ENCODE measurements at places on chromosomes 2 and 18. TPM values are rescaled to one million over a fixed set of nuclear protein-coding genes. Genes with fewer than 3 reads are reported as not detected.

MDH1B gene
- total RNA-seq: 0.38 TPM

EVX2 gene
- total RNA-seq: not detected

MEP1B gene
- not detected for total RNA-seq

GREB1 gene
- total RNA-seq: 3.4 TPM

CFAP221 gene
- 1.4 TPM for total RNA-seq

SERPINB4 gene
- not detected for total RNA-seq

IHH gene
- 0.33 TPM for total RNA-seq

TMEM198 gene
- not detected for total RNA-seq

RMDN2 gene
- total RNA-seq: 15.0 TPM

Data from subcutaneous adipose tissue (tissue), 4 donors.